ENCODE measurements at places on chromosomes 11 and 22.

DNA sequence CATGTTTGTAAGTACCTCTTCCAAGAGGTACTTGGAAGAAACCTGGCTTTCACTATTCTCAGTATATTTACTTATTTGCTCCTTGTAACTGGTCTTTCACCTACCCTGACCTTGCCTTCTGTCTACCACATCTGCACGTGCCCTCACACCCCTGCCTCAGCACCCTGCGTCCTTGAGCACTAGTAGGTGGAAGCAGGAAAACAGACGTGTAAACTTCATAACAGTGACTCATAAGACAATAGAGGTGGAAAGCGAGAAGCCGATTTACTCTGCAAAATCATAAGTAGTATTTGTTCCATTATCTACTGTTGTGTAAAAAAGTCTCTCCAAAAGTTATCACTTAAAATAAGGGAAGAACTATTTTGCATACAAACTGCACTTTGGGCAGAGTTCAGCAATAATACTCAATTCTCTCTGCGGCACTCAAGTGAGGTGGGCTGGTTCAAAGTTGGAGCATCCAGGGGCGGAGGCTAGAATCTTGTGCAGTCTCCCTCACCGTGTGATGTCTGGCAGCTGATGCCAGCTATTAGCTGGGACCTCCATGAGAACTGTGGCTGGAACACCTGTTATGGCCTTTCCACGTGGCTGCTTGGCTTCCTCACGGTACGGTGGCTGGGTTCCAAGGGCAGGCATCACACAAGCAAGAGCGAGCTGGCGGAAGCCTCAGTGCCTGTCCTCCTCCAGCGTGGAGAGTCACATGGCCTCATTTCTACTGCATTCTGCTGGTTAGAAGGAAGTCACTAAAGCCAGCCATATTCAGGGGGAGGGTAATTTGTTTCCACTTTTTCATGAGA is 30.4 kb downstream of the PACS1 start:
- peak; percentile 56 for DNase-seq

DNA sequence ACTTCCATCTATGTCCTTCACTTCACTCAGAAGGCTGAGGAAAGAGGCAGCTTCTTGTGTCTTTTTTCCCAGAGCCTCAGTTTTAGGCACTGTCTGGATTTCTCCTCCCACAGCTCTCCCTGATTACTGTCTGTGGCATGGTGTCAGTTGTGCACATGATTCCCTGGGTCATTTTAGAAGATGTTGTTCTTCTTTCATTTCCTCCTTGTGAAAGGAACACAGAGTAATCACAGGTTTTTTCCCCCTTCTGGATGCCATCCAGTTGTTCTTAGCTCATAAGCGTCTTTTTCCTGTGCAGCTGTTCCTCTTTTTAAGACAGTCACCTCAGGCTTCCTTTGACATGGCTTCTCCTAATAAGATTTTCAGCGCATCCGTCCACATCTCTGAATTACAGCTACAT is 212.2 kb downstream of the FAM181B start:
- no peak for DNase-seq

DNA sequence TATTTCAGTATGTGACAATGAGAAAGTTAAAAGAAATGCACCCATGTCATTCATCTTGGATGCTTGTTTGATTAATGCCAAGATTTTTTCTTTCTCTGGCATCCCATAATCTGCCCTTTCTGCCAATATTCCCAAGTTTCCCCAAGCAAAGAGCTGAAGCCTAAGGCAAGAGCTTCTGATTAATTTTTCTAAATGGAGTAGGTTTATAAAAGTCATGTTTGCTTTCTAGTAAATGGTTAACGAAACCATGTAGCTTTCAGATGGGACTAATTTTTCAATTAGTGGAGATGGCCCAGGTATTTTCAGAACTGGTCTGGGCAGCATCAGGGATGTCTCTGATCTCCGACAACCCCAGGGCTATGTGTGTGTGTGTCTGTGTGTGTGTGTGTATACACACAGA is 55.3 kb downstream of the LRRC4C start:
- no peak for DNase-seq

GRCh38 chr11:129578006-129578405 is 202.4 kb downstream of the BARX2 start:
- no peak for DNase-seq

DNA sequence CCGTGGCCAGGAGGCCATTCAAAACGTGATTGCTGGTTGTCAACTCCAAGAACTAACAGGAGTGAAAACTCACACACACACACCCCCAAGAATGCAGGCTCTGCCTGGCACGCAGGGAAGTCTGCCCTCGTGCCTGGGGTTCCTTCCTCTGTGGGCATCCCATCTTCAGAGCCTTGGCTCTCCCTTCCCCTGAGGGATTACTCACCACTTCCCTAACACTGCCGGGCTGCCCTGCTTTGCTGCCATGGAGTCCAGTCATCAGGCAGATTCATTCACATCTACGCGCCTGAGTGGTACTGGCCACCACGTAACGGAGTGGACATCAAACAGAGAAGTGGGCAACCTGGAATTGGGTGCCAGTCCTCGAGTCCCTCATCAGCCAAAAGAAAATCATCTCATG is 120.7 kb upstream of the TMEM45B start:
- DNase-seq: no peak

GRCh38 chr11:75536786-75537641 is 11.3 kb upstream of the GDPD5 start:
- peak; percentile 77 for DNase-seq

DNA sequence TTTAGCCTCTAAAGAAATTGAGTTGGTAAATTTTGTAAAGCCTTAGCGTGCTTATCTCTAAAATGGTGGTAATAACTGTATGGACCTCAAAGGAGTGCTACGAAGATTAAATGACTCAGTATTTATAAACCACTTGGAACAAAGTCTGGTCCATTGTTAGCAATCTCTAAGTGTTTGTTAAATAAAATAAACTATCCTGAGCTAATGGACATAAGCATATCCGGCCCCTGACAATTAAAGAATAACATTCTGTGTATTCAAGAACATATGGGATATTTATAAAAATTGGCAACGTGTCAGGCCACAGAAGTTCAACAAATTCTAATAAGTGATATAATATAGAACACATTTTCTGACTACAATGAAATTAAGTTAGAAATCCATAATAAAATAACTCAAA is 71.0 kb downstream of the MYEOV start:
- no peak for DNase-seq

DNA sequence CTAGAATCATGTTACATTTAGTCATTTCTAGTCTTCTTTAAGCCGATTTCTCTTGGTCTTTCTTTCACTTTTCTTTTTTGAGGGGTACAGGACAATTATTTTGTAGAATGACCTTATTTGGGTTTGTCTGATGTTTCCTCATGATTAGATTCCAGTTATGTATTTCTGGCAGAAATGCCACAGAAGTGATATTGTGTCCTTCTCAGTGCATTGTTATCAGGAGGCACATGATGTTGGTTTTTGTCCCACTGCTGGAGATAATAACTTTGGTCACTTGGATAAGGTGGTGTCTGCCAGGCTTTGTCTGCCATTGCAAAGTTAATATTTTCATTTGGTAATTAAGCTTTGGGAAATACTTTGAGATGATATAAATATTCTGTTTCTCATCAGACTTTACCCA is 100.3 kb downstream of the RRM1 start:
- no peak for DNase-seq

DNA sequence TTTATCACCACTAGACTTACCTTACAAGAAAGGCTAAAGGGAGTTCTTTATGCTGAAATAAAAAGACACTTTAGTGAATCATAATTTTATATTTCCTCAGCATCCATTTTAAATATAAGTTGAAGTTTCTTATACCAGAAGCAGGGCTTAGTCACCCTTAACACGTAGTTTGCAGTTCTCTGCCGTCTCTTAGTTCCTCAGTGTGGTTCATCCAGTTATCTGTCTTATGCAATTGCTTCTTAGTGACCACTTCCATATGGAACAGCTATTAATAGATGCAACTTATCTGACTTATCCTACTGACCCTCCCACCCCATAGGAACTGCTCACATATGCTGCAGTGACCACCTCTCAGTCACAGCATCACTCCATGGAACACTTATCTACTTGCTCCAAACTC is 11.7 kb upstream of the SLC36A4 start:
- no peak for DNase-seq

DNA sequence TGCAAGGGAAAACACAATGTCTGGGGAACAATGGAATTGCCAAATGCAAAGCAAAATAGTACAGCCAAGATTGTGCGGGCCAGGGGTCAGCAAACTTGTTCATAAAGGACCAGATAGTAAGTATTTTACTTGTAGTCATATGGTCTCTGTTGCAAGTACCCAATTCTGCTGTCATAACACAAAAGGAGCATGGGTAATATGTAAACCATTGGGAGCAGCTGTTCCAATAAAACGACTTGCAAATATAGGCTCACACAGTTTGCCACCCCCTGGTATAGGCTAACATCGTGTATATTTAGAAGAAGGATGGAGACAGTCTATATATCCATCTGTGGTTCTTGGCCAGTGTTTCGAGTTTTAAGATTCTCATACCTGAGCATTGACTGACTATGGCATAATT is 15.6 kb downstream of the SDHAF2 start:
- DNase-seq: no peak

DNA sequence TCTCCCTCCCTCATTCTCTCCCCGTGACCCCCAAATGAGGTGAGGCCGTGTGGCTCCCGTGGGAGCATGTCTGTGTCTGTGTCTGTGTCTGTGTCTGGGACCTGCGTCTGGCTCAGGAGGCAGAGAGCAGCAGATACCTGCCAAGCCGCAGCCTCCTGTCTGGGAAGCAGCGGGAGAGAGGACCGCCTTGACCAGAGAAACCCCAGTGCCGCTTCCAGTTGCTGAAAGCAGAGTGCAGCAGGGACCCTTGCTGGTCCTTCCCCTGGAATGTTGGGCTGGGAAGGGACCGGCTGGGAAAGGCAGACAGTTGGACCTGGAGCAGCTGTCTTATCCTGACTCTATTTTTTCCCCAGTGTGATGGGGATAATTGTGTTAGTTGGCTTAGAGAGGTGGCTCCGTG is 525 bp downstream of the CSDC2 start:
- no peak for DNase-seq

GRCh38 chr11:115996125-115996807 is 492.1 kb upstream of the CADM1 start:
- no peak for DNase-seq
